ENCODE measurements at places on chromosomes 1 and 21. TPM values are rescaled to one million over a fixed set of nuclear protein-coding genes. Genes with fewer than 3 reads are reported as not detected.

ANKRD45 gene
- total RNA-seq, result 1.8 TPM

OR2T6 gene
- not detected for total RNA-seq

HES3 gene
- total RNA-seq, result not detected

CELF3 gene
- not detected for total RNA-seq

SLFNL1 gene
- total RNA-seq, result 0.43 TPM
